T1000 (cell line): ENCODE measurements at places on chromosomes 4 and X.

DNA sequence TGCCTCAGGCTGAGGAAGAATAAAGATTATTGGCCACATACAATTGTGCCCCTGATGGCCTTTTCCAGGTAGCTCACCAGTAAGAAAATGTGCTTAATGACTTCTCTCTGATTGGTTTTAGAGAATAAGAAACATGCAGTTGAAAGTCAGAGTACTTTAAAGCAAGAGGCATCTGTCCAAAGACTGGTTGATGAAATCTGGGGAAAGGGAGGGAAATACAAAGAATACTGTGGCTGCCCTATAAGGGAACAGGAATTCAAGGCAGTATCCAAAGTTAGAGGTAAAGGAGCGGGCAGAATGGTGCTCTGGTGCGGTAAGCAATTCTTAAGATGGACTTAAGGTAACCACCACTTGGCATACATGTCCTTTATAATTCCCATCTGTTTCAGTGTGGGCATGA is 11.4 kb downstream of the PBDC1 start:
- DNase-seq: no peak

GRCh38 chr4:130419211-130419975 is 1323.4 kb downstream of the C4orf33 start:
- no peak for DNase-seq

GRCh38 chr4:33088713-33089112 is 2368.5 kb downstream of the PCDH7 start:
- no peak for DNase-seq

DNA sequence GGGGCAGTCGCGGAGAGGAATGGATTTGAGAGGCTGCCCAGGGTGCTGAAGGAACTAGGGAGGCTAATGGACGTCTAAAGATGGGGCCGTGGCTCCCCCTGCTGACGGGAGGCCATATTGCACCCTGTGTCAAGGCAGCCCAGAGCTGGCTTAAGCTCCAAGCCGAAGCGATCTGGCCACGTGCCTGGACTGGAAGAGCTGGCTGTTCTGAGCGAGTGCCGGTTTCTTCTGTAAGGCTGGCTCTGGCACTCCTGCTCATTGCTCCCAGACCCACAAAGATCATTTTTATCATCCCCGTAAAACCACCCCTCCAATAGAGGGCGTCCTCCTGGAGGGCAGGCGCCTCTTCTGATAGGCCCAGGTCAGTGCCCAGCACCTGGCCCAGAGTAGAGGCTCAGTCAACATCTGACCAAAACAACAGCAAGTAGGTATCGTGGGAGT is 5.6 kb downstream of the PNCK start:
- DNase-seq: peak; percentile 7

- DNase-seq: no peak
These were observed 66.4 kb downstream of the ATOH1 start for GRCh38 chr4:93894995-93895394.

DNA sequence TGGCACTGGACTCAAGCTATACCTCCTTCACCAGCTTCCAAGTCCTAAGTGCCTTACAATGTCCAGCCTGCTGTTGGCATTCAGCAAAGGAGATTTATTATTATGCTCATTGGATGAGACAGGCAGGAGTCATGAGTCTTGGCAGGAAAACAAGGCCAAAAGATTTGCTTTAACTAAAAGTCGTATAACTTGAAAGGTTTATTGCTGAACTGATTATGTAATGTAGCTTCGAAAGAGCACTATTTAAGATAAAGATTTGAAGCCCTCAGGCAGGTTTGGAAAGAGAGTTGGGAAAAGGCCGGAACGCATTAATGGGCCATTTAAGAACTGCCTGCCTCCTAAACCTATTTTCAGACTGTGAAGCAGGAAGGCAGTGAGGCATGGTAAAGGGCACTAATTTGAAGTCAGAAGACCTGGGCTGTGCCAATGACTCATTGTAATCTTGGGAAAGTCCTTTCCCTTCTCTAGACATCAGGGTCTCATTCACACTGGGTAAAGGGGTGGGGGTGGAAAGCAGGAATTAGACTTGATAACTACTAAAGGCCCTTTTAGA is 280.5 kb upstream of the EDA2R start:
- peak; percentile 8 for DNase-seq

DNA sequence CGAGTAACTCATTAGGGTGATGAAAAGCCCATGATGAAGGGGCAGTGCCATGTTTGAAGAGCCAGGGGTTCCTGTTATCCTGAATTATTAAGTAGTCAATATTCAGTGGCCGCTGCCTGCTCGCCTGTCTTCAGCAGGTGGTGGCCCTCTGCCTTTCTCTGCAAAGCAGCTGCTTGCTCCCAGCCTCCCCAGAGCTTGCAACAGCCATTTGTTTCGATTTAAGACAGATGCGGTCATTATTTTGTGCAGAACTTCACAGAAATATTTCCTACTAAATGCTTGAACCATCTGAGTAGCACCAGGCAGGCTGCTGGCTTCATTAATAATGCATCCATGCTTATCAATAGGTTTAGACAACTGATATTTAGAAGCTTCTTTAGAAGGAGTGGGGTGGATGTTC is 104.3 kb upstream of the TTC29 start:
- DNase-seq: no peak

DNA sequence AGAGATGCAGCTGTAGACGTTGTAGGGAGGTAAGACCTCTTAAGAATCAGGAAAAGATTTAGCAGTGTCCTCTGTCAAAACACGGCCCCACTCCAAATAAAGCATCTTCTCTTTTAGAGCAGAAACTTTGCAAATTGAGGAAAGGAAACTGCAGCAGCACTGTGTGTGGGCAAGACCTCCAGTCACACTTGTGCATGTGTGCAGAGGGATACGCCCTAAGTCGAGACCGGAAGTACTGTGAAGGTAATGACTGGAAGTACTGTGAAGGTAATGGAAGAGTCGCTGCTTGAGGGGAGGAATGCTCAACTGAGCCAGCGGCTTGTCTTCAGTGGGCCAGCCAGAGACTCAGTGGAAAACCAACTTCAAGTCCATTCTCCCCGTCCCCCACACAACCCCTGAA is 46.5 kb downstream of the EGF start:
- DNase-seq: no peak

GRCh38 chr4:138910195-138910913 is 105.2 kb upstream of the NOCT start:
- no peak for DNase-seq

DNA sequence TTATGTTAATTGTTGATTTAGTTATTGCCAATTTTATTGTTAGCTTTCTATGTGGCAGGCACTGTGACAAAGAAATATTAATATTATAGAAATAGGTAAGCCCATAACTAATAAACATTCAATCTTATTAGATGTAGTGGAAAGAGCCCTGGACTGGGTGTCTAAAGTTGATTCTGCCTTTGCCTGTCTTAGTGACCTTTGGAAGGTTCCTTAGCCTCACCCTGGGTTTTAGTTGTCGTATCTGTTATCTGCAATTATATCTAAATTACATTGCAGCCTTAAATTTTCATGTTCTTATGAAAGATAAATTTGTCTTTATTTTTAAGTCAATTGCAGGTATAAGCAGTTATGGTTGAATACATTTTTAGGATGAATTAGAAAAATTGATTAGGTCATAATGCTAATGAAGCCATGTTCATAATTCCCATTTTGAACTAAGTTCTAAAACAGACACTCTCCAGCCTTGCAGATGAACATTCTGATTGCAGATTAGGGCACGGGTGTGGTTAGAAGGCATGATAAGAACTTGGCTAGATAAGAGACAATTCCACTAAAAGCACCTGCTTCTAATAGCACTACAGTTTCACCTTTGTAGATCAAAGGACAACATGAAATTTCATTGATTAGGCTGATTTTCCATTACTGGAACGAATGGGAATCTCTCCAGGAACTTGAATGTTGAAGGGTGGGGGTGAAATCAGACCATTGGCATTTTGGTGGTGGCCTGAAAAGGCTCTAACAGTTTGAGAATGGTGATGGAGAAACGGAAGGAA is 17.3 kb upstream of the ENPEP start:
- DNase-seq: no peak

DNA sequence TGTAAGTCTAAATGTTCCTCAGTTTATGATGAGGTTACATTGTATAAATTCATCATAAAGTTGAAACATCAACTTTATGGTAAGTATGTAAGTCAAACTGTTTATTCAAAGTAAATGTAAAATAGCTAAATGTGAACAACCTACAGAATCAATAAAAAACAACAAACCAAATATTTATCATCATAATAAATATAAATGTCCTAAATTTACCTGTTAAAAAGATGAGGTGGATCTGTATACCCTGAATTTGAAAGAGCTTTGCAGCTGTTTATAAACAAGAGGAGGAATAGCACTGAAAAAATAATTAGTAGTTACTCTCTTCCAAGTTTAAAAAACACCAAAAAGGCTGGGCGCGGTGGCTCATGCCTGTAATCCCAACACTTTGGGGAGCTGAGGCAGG is 13.7 kb downstream of the ABHD18 start:
- DNase-seq: no peak

GRCh38 chrX:16103625-16104024 is 19.7 kb upstream of the GRPR start:
- DNase-seq: no peak

GRCh38 chr4:87745064-87745807 is 54.1 kb upstream of the IBSP start:
- no peak for DNase-seq

- DNase-seq: no peak
These were observed 562.1 kb downstream of the TMA16 start for GRCh38 chr4:164056426-164057142.

- DNase-seq: no peak
These were observed 89.5 kb upstream of the CITED1 start for GRCh38 chrX:72395237-72395636.

DNA sequence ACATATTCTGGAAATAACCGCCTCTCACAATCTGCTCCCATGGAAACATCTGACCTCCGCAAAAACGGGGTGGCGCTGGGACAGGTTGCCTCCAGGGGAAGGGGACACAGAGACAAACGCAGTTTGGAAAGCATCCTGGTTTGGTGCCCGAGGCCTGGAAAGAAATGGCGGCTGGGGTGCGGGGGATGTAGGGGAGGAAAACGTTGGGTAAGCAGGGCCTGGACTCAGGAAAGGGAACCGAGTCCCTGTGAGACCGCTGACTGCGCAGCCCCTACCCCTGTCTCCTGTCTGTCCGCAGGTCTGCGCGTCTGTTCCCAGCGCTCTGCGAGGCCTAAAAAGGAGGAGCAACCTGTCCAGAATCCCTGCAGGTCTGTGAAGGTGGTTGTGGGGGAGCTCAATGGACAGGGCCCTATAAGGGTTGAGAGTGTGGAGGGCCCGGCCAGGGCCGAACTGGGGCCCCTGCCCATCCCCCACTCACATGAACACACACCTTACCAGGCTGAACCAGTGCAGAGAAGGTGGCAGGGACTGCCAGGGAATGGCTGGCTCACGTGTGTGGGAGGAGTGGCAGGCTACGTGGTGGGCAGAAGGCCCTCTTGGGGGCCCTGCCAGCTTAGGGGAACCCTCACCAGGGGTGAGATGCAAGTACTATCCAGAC is 672 bp downstream of the TCEAL3 start:
- DNase-seq: no peak

DNA sequence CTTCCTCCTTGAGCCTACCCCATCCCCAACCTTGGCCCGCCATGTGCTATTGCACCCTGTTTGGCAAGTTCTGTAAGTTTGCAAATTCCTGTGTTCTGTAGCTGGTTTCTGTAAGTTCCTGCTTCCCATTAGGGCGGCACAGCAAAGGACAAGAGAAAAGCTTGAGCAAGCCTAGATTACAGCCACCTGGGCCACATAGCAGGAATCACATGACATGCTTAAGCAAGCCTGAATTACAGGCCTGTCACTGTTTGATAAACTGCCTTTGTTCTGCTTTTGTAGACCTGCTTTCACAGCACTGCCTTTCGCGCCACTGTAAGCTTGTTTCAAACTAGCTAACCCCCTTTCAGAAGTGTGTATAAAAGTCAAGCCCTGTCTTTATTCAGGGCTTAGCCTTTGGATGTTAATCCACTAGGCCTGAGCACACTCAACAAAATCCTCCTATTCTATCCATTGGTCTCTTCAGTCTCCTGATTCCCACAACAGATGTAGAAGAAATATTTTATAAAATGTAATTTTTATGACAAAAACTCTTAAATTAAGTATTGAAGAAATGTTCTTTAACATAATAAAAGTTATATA is 906.8 kb upstream of the NDST4 start:
- DNase-seq: no peak

DNA sequence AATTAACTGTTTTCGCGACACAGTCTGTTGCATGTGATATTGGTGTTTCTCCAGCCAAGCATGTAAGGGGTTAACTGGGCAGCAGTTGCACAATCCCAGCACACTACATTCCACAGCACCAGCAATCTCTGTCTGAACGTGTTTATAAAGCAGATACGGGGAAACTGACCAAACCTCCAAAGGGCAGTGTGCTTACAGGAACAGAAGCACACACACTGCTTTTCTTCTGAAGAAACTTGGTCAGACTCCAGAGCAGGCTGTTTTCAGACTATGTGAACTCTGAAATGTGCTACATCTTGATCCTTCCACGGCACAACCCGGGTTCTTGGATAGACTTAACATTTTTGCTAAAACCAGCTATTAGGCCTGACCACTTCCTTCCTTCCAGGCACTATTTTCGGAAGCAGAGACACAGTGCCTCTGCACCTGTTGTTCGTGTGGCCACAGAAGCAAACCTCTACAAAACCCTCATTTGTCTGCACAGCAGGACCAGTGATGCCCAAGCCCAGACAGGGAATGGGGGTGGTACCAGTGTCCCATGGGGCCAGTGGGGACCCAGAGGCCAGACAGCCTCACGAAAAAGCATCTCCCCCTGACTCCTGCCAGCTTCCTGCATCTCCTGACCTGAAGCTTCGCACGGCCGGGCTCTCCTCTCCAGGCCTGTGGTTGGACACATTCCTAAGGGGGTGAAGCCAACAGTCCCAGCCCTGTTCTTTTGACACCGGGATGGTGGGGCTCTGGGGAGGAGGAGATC is 90.1 kb downstream of the IRF2 start:
- no peak for DNase-seq
